Large intestine (tissue), 12 donors: ENCODE measurements at places on chromosomes 1 and 21. TPM values are rescaled to one million over a fixed set of nuclear protein-coding genes. Genes with fewer than 3 reads are reported as not detected.

Gene FCRL2
- 0.15 TPM for polyA plus RNA-seq

Gene LCE3E
- not detected for polyA plus RNA-seq

Gene NUF2
- 9.9 TPM for polyA plus RNA-seq

- no peak for DNase-seq
- H3K36me3 ChIP-seq = no peaks in the 10 kb centered on the region
- no peak overlapping the region for H3K4me3 ChIP-seq
- no peak overlapping the region for H3K27ac ChIP-seq
- no peaks in the 10 kb centered on the region for H3K4me1 ChIP-seq
Measured at GRCh38 chr1:11470912-11471311, 8.0 kb upstream of the DISP3 start.

DNA sequence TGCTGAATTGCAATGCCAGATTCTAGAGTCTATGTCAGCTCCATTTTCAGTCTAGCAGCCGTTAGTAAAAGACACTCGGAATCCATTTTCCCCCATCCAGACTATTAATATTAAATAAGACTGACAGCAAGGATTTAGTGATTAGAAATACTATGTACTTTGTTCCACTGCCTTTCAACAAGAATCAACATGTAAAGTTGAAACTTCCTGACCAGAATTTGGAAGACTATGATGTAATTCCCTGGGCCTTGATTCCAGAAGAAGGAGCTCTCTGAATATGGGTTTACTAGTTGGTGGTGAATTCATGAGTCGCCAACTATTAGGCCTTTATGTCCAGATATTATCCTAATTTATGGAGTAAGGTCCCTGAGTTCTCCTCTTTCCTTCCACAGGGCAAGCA, 24.8 kb downstream of the KDM1A start:
- H3K4me1 ChIP-seq = no peaks in the 10 kb centered on the region
- peaks cover 5% of the 10 kb centered on the region for H3K36me3 ChIP-seq
- H3K27ac ChIP-seq = no peak overlapping the region
- H3K4me3 ChIP-seq = no peak overlapping the region
- H3K27me3 ChIP-seq = no peaks in the 10 kb centered on the region
- DNase-seq = no peak

- H3K4me3 ChIP-seq = no peak overlapping the region
- H3K4me1 ChIP-seq = no peaks in the 10 kb centered on the region
- no peak for DNase-seq
- H3K36me3 ChIP-seq = no peaks in the 10 kb centered on the region
Measured at GRCh38 chr1:210129092-210129491, 103.5 kb upstream of the SERTAD4 start.

DNA sequence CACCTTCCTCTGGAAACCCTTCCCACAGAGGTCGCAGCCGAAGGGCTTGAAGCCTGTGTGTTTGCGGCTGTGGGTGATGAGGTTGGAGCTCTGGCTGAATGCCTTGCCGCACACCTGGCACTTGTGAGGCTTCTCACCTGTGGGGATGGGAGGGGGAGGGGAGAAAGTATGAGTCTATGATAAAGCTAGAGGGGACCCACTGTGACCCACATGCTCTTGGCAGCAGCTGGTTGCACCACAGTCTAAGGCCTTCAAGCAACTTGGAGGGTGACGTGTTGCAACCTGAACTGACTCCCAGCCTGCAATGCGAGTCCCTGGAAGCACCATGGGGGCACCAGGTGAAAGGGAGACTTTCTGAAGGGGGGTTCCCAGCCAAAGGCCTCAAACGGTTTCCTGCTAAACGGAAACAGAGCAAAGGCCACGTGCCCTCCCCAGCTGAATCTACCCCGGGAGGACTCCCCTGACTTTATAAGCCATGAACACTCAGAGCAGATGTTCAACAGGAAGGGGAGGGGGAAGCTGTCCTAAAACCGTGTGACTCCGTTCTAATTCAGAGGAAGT, 10.6 kb downstream of the GFI1 start:
- no peaks in the 10 kb centered on the region for H3K36me3 ChIP-seq
- H3K27me3 ChIP-seq = peaks cover 57% of the 10 kb centered on the region
- peak; percentile 50 for DNase-seq
- peaks cover 9% of the 10 kb centered on the region for H3K4me1 ChIP-seq
- no peak overlapping the region for H3K27ac ChIP-seq

GRCh38 chr1:222788402-222789156, 26.3 kb upstream of the DISP1 start:
- no peak for DNase-seq
- no peak overlapping the region for H3K4me3 ChIP-seq
- no peaks in the 10 kb centered on the region for H3K27me3 ChIP-seq
- no peaks in the 10 kb centered on the region for H3K4me1 ChIP-seq
- H3K36me3 ChIP-seq = no peaks in the 10 kb centered on the region

DNA sequence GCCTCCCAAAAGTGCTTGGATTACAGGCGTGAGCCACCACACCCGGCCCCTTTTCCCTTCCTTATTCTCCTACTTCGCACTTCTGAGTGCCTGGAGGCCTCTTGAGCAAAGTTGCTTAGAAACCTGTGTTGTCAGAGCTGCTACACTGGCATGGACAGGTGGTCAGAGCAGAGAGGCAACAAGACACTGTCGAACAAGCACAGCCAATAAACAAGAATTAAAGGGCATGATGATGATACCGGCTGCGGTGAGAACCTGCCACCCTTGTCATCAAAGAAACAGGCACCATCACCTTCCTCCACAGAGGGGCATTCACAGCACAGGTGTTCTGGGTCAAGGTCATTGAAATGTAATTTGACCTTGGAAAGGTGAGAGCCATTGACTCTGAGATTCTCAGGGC, 23.3 kb downstream of the STUM start:
- H3K36me3 ChIP-seq = no peaks in the 10 kb centered on the region
- DNase-seq = no peak
- H3K4me3 ChIP-seq = no peak overlapping the region
- peaks cover 12% of the 10 kb centered on the region for H3K27me3 ChIP-seq

GRCh38 chr21:43208561-43209332, 39.9 kb downstream of the CRYAA start:
- peaks cover 3% of the 10 kb centered on the region for H3K27me3 ChIP-seq
- H3K27ac ChIP-seq = no peak overlapping the region
- no peak overlapping the region for H3K4me3 ChIP-seq
- H3K4me1 ChIP-seq = no peaks in the 10 kb centered on the region

DNA sequence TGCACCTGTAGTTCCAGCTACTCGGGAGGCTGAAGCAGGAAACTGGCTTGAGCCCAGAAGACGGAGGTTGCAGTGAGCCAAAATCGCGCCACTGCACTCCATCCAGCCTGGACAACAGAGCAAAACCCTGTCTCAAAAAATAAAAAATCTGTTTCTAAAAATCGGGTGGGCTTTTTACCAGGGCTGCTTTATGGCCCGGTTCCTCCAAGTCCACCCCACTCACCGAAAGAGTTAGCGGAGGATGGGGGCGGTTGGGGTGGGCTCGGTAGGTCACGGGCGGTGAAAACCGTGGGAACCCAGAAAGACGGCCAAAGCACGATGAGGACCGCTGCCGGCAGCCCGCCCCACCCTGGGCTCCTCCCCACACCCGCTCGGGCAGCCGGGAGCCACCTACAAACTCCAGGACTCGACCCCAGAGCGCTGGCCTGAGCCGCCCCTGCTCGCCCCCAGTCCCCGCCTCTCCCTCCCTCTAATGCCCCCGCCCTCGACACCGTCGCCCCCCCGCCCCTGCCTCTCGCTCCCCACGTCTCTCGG, 846 bp upstream of the PER3 start:
- no peak overlapping the region for H3K27ac ChIP-seq
- peaks cover 21% of the 10 kb centered on the region for H3K36me3 ChIP-seq
- peak overlapping the region; percentile 55 for H3K4me3 ChIP-seq
- DNase-seq = peak; percentile 35

DNA sequence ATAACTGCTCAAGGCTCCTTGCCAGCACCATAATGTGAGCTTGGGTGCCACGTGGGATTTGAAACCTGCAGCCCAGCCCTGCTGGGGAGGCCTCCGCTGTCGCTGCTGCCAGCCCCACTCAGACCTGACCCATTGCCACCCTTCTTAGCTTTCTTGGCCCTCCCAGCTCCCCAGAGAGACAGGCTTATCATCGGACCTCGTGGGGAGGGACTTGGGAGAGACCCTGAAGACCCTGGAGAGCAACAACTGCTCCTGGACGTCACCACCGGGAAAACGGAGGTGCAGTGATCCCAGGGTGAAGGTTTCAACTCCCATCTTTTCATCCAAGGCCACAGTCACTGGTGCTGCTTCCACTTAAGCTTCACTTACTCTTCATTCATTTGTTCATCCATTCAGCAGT, 596.1 kb downstream of the PTPRU start:
- H3K27me3 ChIP-seq = no peaks in the 10 kb centered on the region
- H3K36me3 ChIP-seq = no peaks in the 10 kb centered on the region
- no peaks in the 10 kb centered on the region for H3K4me1 ChIP-seq
- no peak overlapping the region for H3K4me3 ChIP-seq
- no peak for DNase-seq

DNA sequence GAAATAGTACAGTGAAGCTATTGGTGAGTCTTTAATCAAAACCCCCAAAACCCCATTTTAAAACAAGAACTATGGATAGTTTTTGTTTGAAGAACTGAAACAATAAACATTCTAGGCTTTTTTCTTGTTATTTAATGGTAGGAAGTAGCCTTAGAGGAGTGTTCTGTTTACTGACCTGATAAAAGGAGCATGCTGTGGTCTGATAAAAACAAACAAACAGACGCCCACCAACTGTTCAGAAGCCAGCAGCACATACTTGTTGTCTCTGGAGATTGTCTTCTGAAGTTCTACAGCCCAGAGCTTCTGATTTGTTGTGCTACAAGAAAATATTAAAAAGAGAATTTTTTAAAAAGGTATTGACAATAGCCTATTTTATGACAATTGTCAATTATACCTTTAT, 54.1 kb upstream of the CFAP298 start:
- peaks cover 42% of the 10 kb centered on the region for H3K36me3 ChIP-seq
- H3K27me3 ChIP-seq = no peaks in the 10 kb centered on the region
- no peak overlapping the region for H3K27ac ChIP-seq
- no peak for DNase-seq
- no peak overlapping the region for H3K4me3 ChIP-seq

DNA sequence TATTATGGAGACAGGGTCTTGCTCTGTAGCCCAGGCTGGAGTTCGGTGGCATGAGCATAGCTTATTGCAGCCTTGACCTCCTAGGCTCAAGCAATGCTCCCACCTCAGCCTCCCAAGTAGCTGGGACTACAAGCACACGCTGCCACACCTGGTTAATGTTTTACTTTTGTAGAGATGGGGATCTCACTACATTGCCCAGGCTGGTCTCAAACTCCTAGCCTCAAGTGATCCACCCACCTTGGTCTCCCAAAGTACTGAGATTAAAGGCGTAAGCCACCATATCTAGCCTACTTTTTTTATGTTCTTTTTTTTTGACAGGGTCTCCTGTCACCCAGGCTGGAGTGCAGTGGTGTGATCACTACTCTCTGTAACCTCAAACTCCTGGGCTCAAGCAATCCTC, 5.9 kb upstream of the BCL2L15 start:
- H3K27me3 ChIP-seq = no peaks in the 10 kb centered on the region
- H3K36me3 ChIP-seq = peaks cover 28% of the 10 kb centered on the region
- H3K4me3 ChIP-seq = no peak overlapping the region
- DNase-seq = no peak

- DNase-seq = no peak
- H3K4me1 ChIP-seq = no peaks in the 10 kb centered on the region
Measured at GRCh38 chr1:227059076-227059475, 119.0 kb downstream of the COQ8A start.

- no peaks in the 10 kb centered on the region for H3K4me1 ChIP-seq
- DNase-seq = no peak
- H3K4me3 ChIP-seq = no peak overlapping the region
- no peak overlapping the region for H3K27ac ChIP-seq
Measured at GRCh38 chr1:74145086-74145485, 52.9 kb downstream of the LRRIQ3 start.

GRCh38 chr21:45374826-45375455, 30.0 kb upstream of the COL18A1 start:
- H3K27me3 ChIP-seq = peaks cover 3% of the 10 kb centered on the region
- H3K27ac ChIP-seq = no peak overlapping the region
- H3K36me3 ChIP-seq = no peaks in the 10 kb centered on the region
- DNase-seq = no peak

- H3K27ac ChIP-seq = no peak overlapping the region
- DNase-seq = no peak
- no peak overlapping the region for H3K4me3 ChIP-seq
- no peaks in the 10 kb centered on the region for H3K36me3 ChIP-seq
- no peaks in the 10 kb centered on the region for H3K27me3 ChIP-seq
Measured at GRCh38 chr21:26814386-26814785, 30.8 kb downstream of the ADAMTS1 start.
